H9 (cell line): ENCODE measurements at places on chromosomes 1 and 21. TPM values are rescaled to one million over a fixed set of nuclear protein-coding genes. Genes with fewer than 3 reads are reported as not detected.

- H3K27ac ChIP-seq = no peak overlapping the region
- no peaks in the 10 kb centered on the region for H3K36me3 ChIP-seq
- no peaks in the 10 kb centered on the region for H3K27me3 ChIP-seq
- H3K4me3 ChIP-seq = no peak overlapping the region
- DNase-seq = no peak
Measured at GRCh38 chr1:242506724-242507123, 17.8 kb downstream of the PLD5 start.

Gene TMPRSS3
- 0.31 and 0.44 TPM in 2 replicates for total RNA-seq

GRCh38 chr1:166888373-166889111 is 12.5 kb upstream of the TADA1 start:
- H3K4me3 ChIP-seq = no peak overlapping the region
- no peaks in the 10 kb centered on the region for H3K36me3 ChIP-seq
- H3K27ac ChIP-seq = no peak overlapping the region
- DNase-seq = no peak
- H3K27me3 ChIP-seq = peaks cover 2% of the 10 kb centered on the region; the same call in 1 of the 2 replicates

Gene HPDL
- 10.1 and 10.6 TPM in 2 replicates for total RNA-seq

DNA sequence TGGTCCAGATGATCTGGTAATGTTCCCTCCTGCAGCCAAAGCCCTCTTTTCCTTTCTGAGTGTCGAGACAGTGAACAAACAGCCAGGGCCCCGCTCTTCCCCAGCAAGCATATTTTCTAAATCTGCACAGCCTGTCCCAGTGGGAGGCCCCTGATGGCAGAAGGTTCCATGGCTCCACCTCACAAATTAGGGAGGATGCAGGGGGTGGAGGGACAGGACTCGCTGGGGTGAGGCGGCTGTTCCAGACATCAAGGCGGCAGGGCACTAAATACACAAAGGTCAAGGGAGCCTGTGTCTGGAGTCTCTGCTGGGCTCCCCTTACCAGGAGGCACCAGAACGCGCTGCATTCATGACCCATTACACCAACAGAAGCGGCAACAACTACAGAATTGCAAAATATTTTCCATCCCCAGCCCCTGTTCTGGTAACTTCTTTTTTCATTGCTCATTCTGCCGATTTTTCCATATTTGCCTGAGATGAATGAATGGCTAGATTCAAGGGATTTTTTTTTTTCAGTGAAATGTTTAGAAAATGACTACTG is 27.0 kb upstream of the PRELP start:
- H3K4me1 ChIP-seq = no peaks in the 10 kb centered on the region
- no peak overlapping the region for H3K27ac ChIP-seq
- H3K4me3 ChIP-seq = no peak overlapping the region
- peaks cover 3% of the 10 kb centered on the region for H3K36me3 ChIP-seq
- H3K27me3 ChIP-seq = no peaks in the 10 kb centered on the region
